ENCODE measurements at places on chromosomes 2 and 18.
A peak's percentile ranks its signal among the peaks of the same experiment; 100 is the strongest.

DNA sequence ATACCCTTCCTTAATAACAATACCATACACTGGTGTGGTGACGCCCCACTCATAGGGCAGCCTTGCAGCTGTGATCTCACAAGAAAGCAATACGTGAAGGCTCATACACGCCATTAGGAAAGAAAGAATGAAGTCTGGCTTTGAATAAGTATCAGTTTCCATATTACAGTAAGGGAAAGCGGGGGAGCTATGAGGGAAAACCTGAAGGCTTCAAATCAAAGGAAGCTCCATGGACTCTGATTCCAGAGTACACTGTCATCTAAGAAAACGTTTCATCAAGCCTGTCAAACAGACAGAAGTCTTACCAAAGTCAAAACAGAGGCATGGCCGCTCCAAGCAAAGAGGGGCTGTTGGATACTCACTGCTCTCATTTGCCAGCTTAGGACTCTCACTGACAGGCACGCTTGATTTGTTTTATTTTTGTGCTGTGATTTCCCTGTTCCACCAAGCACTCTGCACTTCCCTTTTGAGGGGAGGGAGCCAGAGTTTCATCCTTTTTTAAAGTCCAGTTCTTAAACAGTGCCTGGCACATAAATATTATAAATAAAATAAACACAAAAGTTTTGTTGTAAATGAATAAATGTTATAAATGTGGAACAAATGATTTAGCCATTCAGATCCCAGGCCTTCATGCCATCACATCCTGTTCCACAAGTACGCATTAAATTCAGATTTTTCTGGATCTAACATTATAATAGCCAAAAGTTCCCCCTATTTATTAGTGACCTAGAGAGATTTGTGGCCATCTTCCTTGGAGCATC lies 221.2 kb downstream of the PIEZO2 start:
- DNase-seq: no peak

DNA sequence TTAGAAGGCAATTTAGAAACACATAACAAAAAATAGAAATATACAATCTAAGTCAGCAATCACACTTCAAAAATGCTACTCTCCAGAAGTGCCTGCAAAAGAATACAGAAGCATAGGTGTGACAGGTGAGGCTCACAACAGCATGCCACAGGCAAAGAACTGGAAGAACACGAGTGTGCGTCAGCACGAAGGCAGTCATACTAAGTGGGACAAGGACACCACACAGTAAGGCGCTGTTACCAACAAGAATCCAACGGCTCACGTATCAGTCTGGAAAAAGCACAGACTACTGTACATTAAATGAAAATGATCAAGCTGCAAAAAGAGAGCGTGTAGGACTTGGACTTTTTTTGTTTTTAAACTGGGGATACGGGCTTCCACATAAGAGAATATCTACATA lies 18.7 kb downstream of the HDLBP start:
- no peak for DNase-seq

DNA sequence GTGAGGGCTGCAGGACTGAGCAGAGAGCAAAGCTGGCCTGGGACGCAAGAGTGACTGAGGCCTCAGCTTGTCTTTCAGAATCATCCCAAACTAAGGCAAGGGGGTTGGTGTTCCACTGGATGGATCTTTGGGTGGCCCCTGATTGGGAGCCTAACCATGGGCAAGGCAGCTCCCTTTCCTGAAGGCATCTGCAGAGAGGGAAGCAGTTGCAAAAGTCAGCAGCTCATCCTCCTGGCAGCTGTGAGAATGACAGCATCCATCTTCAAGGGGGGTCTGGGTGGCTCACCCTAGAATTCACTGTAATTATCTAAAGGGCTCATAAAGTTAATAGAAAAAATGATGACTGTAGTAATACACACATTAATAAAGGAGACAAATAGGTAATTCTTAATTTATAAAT lies 46.5 kb upstream of the RAB31 start:
- no peak for DNase-seq

DNA sequence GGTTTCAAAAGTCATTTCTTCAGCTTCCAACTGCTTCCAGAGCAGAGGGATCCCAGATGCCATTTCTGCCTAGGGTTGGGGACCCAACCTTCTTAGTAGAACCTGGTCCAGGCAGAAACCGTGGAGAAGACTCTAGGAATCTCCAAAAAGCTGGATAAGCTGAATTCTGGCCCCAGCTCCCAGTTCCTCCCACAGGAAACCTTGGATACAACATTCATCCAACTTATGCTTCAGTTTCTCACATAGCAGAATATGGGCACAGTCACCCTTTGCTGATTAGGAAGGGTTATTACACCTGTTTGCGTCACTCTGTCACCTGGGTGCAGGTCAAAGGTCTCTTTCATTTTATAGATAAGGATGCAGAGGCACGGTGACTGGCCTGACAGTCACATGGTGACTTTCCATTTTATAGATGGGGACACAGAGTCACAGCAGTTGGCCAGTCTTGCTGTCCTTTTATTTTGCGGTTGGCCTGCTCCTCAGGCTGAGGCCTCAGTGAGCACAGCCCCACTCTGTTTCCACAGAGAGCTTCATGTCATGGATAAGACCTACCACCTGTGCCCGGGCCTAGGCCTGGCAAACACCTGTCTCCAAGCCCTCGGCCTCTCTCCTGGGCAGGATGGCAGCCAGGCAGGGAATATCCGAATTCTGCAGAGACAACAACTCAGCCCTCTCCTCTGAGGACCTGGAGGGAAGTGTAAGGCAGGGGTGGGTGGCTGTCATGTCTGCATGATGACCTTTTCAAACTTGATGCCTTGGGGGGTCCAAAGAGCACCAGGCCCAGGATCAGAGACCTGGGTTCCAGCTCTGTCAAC lies 148.8 kb downstream of the SMAD7 start:
- DNase-seq: peak; percentile 27

- DNase-seq: no peak
Measured at GRCh38 chr2:75268112-75268511, 68.8 kb upstream of the TACR1 start.

- DNase-seq: no peak
Measured at GRCh38 chr2:40450066-40450795, 1.7 kb downstream of the SLC8A1 start.

GRCh38 chr18:54939361-54939917 lies 19.8 kb downstream of the CCDC68 start:
- DNase-seq: no peak

DNA sequence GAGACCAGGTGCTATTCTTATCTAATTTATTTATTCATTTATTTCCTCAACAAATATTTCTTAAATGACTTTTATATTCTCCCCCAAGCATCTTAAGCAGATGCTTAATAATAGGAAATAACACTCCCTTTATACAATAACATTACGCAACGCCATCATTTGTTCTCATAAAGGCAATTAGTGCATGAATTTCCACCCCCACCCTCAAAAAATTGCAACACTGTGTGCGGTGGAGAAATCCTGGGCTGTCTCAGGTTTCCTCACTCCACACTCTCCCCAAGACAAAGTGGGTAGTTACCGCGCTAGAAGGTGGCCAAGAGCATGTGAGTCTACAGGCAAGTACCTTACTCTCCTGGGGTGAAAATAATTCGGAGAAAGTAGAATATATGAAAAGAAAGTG lies 37.0 kb upstream of the CTDP1 start:
- DNase-seq: no peak

DNA sequence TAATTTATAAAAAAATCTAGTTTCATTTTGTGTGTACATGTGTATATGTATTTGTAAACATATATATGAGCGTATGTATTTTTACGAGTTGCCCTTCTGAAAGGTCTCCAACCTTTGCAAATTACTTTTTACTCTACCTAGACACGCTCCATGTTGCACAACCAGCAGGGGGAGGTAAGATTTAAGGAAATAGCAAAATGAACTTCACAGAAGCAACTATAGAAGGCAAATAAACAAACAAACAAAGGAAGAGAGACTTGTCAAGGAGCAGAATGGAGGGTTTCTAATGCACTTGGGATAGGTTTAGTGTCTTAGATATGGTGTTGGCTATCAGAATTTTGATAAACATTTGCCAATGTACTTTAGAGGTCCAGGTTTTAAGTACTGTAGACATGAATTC lies 820.5 kb upstream of the POU3F3 start:
- DNase-seq: no peak

DNA sequence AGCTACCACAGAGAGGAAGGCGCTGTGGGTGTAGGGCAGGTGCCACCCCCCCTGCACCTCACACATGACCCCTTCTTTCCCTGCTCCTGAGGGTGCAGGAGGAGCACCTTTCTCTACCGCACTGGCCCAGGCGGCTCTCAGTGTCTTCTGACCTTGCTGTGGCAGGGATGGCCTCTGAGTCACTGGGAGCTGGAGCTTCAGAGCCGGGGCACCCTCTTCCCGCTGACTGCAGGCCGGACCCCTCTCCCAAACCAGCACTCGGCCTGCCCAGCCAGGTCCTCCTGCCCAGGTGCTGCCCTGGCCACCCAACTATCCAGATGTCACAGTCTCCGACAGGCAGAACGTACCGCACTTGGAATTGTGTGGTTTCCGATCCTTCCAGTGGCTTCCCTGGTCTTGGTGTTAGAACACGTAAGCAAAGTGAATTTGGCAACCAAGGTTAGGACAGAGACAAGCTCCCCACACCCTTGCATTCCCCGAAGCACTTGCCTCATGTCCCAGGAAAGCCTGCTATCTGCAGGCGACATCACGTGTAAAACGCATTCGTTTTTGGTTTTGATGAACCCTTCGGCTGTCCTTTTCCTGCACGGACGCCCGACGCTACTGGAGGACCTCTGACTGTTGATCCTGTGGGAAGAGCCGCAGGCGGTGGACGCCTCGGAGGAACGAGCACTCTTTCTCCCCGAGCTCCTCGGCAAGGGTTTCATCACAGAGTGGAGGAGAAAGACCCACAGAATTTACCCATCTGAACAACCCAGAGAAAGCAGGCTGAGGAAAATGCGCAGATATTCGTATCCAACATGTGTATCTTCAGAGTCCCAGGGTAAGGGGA lies 24.7 kb upstream of the KCNG2 start:
- DNase-seq: no peak

- DNase-seq: no peak
Measured at GRCh38 chr2:43011158-43011491, 215.3 kb downstream of the ZFP36L2 start.

DNA sequence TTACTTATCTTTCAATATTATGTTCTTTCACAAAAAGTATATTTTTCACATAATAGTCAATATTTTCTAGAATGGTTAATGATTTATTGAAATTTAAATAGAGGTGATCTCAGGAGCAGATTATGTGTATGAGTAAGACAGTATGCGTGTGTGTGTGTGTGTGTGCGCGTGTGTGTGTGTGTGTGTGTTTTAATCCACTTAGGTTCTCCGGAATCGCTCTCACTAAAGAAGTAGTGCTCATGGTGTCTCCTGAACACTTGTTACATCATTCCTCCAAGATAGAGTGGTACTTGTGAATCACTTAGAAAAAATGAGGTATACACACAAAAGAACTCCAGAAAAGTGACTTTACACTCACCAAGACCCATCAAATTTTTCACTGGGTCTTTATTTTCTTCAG lies 91.0 kb upstream of the KCNH7 start:
- DNase-seq: no peak

- DNase-seq: no peak
Measured at GRCh38 chr2:151619337-151619989, 114.8 kb downstream of the NEB start.

DNA sequence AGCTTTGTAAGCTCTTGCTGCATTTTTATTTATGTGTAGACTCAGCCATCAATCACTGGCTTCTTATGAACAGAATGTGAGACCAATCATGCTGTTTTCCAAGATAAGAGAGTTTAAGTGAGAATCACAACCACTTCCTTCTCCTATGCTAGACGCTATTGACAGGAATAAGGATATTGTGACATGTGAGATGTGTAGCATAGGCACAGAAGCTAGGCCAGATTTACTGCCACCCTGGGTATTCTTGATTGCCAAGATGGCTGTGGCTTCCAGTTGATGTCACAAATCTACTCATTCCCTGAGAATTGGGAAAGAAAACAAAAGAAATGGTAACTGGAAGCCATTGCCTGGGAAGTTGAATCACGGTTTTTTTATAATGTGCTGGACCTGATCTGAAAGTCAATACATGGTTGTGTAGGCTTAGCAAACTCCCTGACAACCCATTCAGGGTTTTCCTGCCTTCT lies 49.9 kb downstream of the RAB27B start:
- no peak for DNase-seq

DNA sequence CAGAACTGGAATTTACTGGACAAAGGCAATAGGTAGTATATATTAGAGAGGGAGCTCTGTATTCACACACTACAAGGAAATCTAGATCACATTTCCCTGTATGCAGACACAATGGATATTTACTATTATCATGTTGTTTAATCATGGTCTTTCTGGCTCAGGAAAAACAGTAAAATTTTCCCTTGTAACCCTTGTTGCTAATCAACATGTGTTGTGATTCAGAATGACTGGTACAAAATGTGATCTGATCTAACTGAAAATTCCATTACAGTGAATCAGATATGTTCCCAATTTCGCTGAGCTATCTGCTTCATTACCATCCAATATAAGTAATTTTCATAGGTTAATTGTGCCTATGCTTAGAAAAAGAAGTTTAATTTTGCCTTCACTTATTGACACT lies 1109.7 kb downstream of the LRP1B start:
- DNase-seq: no peak

DNA sequence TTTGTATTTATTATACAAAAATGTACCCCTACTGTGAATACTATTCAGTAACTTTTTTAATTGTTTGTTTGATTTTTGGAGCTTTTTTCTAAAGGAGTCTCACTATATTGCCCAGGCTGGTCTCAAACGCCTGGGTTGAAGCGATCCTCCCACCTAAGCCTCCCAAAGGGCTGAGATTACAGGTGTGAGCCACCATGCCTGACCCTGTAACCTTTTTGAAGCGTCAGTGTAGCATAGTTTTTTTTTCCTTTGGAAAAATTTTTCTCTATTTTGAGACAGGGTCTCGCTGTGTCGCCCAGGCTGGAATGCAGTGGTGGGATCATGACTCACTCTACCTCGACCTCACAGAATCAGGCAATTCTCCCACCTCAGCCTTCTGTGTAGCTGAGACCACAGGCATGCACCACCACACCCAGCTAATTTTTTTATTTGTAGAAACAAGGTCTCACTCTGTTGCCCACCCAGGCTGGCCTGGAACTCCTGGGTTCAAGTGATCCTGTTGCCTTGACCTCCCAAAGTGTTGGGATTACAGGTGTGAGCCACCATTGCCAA lies 2.0 kb downstream of the GMCL1 start:
- peak; percentile 76 for DNase-seq

DNA sequence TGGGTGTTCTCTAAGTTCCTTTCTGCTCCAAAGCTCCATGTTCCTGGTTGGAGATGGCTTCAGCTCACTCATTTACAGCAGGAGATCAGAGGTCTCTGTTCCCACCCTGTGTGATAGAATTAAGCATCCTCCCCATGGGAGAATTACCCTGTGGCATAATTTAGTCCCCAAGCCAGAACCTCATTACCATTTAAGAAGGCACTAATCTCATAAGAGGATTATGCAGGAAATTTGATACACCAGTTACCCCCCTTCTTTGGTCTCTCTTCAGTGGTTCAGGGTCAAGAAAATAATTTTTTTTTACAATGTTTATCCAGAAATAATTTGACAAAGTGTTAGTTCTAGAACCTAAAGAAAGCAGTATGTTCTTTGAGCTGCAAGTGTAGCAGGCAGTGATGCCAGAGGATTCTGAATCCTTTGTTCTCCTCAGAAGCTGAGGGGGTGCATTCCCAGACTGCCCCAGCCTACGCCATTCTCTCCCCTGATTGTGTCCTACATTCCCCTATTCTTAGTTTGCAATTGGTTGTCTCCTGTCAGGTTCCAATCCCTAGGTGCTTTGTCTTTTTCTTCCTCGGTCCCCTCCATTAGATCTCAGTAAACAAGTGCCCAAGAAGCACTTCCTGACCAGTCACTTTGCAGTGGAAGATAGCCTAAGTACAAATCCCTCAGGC lies 163.6 kb downstream of the PRKCE start:
- no peak for DNase-seq

GRCh38 chr18:36296650-36297416 lies 680 bp upstream of the FHOD3 start:
- DNase-seq: peak; percentile 89
